Esophagus muscularis mucosa (tissue), 4 donors: ENCODE measurements at places on chromosomes 6 and 20. TPM values are rescaled to one million over a fixed set of nuclear protein-coding genes. Genes with fewer than 3 reads are reported as not detected.

GRCh38 chr6:154767003-154767723, 33.9 kb downstream of the SCAF8 start:
- no peak for DNase-seq

ZNF335 gene
- total RNA-seq, result 16.8 TPM

- DNase-seq, result no peak
Observed at GRCh38 chr20:17557675-17558006, 12.2 kb upstream of the DSTN start.

GRCh38 chr6:133568970-133569889, 319.7 kb upstream of the TCF21 start:
- no peak for DNase-seq

- no peak for DNase-seq
Observed at GRCh38 chr6:158057213-158057987, 75.7 kb downstream of the SYNJ2 start.

TRIM40 gene
- not detected for total RNA-seq
